Type B pancreatic cell (in vitro differentiated cells): ENCODE measurements at places on chromosomes 2 and 18.

- no peak for DNase-seq
Observed at GRCh38 chr2:212737392-212738172, 199.0 kb upstream of the ERBB4 start.

DNA sequence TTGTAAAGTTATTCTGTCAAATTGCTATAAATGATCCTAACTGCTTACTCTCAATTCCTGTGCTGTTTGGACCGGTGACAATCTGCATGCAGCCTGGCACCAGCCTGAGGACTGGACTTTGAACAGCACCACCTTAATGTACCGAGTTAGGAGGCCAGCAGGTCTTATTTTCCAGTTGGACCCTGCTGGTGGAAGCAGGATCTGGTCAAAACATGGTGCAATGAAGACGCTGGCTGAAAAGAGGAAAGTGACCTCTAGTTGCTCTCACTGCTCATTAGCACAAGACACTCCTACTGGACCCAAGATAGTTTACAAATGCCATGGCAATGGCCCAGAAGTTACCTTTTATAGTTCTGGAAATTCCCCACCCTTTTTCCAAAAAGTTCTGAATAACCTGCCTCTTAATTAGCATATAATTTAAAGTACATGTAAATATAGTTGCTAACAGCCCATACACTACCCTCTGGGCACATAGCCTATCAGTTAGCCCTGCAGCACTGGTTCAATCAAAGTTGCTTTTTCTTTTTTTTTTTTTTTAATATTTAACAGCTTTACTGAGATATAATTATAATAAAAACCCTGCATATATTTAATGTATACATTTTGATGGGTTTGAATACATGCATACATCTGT, 35.8 kb downstream of the RBKS start:
- no peak for DNase-seq

DNA sequence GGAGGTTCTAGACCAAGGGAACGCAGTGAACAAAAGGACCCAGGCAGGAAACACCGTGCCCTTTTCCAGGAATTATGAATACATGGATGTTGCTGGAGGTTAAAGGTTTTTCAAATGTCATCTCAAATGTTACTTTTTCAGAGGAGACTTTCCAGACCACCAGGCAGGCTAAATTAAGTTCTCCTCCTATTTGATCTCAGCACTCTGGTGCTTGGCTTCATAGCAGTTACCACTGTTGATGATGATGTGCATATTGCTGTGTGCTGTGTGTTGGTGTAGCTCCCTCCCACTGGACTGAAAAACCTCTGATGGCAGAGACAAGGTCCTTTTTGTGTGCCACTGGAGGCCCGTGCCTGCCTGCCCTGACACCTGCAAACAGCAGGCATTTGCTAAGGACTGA, 137.3 kb upstream of the PTPRM start:
- no peak for DNase-seq

DNA sequence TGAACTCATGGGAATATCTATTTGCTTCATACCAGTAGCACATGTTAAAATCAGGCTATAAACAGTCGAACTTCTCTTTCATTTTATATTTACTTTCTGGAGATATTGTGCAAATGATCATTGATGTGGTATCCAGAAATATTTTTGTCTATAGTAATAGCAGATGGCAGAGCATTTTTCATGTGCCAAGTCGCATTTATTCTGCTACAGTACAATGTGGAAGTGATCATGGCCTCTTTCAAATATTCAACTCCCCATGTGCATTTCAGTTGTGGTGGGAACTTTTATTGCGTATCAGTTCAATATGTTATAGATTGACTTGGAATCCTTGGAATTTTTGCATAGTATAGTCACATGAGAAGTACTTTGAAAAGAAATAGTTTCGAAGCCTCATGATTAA, 57.4 kb downstream of the RHBDD1 start:
- DNase-seq = no peak

- DNase-seq = no peak
Observed at GRCh38 chr2:157058161-157058560, 199.3 kb upstream of the GALNT5 start.

- DNase-seq = no peak
Observed at GRCh38 chr18:10210057-10210633, 244.3 kb upstream of the APCDD1 start.

DNA sequence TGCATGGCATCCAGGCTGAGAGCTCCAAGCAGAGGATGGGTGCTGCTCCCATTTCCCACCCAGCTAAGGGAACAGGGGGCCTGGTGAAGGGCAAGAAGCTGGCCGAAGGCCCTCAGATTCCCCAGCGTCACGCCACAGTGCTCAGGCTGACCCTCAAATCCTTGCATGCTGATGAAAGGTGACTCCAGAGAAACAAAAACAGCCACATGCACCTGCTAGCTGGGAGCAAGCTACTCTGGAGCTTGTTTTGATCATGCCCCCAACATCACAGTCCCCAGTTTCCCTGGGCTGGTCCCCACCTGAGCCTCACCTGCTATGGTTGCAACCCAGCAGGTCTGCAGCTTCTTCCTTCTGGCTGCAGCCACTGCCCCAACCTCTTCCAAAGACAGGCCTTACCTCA, 13.3 kb downstream of the RAB11FIP5 start:
- no peak for DNase-seq

DNA sequence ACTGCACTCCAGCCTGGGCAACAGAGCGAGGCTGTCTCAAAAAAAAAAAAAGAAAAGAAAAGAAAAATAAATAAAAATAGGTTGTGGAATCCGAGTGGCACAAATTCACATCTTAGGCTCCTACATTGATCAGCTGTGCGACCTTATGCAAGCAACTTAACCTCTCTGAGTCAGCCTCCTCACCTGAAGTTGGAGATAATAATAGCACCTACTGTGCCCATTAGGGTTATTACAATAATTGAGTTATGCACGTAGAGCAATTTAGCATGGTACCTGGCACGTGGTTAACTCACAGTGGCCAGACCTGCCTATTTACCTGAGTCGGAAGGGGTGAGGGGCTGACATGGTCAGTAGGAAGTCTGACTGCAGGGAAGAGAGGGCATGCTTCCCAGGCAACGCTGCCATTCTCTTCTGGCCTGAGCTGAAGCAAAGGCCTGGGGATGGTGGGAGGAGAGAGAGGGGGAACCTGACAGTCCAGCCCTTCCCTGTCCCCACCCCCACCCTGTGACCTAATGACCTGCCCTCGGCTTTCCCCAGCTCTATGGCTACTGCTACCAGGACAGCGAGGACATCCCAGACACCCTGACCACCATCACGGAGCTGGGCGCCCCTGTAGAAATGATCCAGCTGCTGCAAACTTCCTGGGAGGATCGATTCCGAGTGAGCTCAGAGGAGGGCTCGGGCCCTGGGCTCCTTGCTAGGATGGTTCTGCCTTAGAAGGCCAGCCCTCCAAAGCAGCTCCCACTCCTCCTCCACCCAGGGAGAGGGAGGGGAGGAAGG, 5.1 kb downstream of the PKDCC start:
- no peak for DNase-seq
